ENCODE measurements at places on chromosomes 2 and 18.

- DNase-seq, result no peak
Measured at GRCh38 chr2:79235135-79235534, 75.6 kb upstream of the REG3A start.

DNA sequence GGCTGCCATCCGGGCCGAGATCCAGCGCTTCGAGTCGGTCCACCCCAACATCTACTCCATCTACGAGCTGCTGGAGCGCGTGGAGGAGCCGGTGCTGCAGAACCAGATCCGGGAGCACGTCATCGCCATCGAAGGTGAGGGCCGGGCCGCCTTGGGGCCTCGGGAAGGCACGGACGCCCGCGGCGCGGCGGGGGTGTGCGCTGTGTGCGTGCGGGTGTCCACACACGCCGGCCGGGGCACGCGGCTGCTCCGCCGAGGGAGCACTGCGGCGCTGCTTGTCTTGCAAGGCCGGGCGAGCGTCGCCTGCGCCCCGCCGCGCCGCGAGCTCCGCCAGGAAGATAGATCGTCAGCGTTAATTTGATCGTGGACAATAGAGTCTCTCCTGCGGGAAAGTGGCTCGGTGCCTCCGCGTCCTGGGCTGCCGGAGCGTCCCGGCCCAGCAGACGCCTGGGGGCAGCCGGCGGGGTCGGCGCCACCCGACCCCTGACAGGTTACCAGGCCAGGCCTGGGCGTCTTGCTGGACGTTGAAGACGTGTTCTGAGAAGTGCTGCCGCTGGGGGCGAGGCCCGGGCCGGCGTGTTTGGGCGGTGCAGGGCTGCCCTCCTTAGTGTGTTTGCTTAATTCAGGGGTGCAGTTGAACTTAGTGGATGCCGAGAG, 1.0 kb downstream of the AGAP1 start:
- peak; percentile 53 for DNase-seq

DNA sequence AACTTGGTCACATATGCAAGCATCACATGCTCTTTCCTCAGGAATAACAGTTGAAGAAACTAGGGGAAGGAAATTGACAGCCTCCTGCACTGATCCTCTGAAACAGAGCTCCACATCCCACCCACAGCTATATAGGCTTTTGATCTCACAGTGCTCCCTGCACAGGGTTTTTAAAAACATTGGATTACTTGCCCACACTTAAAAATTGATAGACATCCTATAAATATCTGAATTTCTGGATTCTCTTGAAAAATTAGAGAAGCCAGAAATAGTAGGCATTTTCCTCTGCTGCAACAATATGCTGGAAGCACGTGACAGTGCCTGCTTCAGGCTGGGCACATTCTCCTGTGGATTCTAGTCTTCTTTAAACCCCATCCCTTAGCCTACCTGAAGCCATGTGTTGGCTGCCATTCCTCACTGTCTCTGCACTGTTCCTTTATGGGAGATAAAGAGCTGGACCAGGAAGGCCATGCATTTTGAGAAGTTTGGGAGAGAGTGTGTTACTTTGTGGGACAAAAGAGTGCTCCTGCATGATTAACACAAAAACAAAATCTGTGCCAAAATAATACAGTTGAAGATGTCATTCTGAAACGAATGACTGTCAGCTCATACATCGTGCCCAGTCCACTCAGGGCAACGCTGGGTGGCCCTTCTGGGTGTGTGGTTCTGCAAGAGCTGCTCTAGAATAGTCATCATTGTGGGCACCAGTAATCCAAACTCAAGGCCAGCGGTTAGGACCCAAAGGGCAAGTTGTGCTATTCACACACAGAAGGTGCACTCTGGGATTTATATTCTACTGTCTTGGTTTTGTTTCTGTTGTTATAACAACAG, 59.8 kb downstream of the GYPC start:
- DNase-seq, result no peak

- no peak for DNase-seq
Measured at GRCh38 chr2:138276339-138276738, 225.2 kb upstream of the SPOPL start.

DNA sequence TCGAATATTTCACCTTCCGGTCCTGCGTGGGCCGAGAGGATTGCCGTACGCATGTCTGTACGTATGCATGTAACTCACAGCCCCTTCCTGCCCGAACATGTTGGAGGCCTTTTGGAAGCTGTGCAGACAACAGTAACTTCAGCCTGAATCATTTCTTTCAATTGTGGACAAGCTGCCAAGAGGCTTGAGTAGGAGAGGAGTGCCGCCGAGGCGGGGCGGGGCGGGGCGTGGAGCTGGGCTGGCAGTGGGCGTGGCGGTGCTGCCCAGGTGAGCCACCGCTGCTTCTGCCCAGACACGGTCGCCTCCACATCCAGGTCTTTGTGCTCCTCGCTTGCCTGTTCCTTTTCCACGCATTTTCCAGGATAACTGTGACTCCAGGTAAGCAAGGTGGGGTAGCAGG, at the start of gene SERPINB5:
Gene SERPINB5, plus strand, starts transcription at position 291 of the 400 bp plus-strand sequence. CDS start 7,471 bp downstream, outside the sequence.
- no peak for DNase-seq

GRCh38 chr2:173436088-173436487, 81.4 kb downstream of the CDCA7 start:
- no peak for DNase-seq
